ENCODE measurements at places on chromosomes 7 and 10.

GRCh38 chr10:24238519-24239247 is 29.7 kb downstream of the KIAA1217 start:
- DNase-seq: no peak

DNA sequence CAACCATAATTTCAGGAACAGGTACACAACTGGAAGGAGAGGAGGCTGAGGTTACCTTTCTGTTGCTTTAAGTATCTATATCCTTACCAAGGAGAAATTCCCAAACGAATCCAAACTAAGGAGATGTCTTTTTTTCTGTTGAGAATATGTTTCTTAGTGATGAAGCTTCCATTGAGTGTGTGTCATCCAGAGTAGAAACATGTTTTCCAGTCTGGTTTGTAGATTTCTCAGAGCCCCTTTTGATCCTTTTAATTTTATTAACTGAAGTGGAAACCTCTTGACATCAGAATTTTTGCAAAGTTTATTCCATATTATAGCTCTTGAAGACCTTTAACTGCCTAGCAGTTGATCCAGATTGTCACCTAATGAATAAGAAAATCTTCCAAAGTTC is 207.1 kb upstream of the FERD3L start:
- DNase-seq: peak; percentile 23

DNA sequence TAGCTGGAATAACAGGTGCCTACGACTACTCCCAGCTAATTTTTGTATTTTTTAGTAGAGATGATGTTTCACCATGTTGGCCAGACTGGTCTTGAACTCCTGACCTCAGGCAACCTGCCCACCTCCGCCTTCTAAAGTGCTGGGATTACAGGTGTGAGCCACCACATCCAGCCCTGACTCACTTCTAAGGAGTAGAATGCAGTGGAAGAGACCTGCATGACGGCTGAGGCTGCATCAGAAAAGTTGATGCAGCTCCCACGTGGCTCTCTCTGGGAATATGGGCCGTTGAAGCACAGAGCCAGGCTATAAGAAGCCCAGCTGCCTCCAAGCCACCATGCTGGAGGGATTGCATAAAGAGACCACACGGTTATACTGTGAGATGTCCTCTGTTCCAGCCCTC is 21.6 kb upstream of the ASL start:
- DNase-seq: no peak

DNA sequence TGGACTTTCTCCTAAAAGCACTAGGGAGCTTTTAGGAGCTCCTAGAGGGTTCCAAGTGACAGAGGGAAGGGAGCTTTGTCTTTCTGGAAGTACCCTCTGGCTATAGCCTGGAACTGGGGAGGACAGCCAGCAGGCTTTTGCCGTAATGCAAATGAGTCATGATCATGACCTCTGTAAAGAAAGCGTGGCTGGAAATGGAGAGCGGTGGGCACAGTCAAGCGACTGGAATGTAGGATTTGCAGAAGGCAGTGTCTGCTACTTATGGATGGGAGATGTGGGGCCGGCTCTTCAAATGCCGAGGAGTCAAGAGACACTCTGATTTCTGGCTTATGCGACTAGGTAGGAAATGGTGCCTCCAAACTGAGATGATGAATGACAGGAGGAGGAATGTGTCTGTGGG is 34.6 kb upstream of the PLPP4 start:
- DNase-seq: peak; percentile 69

DNA sequence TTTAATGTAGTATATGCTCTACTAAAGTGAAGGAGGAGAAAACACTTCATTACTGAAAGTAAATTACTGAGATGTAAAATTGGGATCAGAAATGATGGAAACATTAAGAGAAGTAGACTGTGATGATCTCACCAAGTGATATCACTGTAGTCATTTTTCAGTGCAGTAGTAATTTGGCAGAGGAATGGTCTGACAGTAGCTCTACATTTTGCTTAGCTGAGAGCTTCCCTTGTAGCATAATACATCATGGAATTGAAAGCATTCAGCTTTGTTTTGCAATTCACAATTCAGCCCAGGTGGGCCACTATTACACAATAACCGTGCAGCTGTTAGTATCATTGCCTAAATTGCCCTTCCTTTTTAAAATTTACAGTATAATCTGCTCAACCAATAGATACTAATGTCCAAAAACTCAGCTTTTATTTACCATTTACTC is 19.4 kb upstream of the CABCOCO1 start:
- peak; percentile 24 for DNase-seq

- no peak for DNase-seq
Measured at GRCh38 chr7:9876053-9876452, 1097.6 kb upstream of the PHF14 start.

DNA sequence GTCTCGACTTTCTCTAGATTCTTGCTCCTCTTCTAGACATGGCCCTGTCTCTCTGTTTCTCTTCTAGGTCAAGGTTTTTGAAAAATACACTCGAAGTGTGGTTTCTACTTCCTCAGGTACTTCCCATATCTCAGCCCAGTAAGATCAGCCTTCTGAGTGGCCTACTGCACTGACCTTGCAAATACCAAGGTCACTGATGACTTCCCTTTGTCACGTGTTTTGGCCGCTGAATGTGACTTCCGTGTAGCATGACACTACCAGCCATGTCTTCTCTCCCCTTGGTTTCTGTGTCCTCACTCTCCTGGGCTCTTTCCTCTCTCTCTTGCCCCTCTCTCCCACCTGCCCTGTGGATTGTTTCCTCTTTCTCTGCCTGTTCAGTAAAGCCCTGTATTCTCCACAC is 7.9 kb upstream of the WIPF3 start:
- DNase-seq: no peak

- DNase-seq: no peak
Measured at GRCh38 chr7:159038066-159038465, 106.6 kb downstream of the VIPR2 start.

- no peak for DNase-seq
Measured at GRCh38 chr7:48053736-48054135, 18.4 kb downstream of the C7orf57 start.

- DNase-seq: peak; percentile 16
Measured at GRCh38 chr7:96823274-96823673, 113.6 kb upstream of the SEM1 start.

GRCh38 chr7:110065121-110065520 is 1025.8 kb upstream of the LRRN3 start:
- no peak for DNase-seq

DNA sequence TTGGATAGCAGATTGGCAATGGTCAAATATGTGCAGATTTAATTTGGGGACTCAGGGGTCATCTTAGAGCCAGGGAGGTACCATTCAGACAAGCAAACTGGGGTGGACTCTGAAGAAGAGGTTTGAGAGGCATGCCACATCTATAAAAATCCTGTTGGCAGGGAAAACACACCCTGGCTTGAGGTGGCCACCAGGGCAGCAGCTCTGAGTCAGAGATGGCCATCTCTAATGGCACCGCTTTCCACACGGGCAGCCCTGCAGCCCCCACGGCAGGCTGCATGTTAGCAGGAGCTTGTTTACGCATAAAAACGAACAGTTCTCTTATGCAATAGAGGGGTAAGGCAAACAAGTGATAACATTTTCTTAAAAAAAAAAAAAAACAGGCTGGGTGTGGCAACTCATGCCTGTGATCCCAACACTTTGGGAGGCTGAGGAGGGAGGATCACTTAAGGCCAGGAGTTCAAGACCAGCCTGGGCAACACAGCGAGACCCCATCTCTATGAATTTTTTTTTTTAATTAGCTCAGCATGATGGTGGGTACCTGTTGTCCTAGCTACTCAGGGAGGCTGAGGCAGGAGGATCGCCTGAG is 14.9 kb downstream of the DLG5 start:
- no peak for DNase-seq

GRCh38 chr10:77949167-77949566 is 22.6 kb upstream of the DLG5 start:
- DNase-seq: peak; percentile 66

DNA sequence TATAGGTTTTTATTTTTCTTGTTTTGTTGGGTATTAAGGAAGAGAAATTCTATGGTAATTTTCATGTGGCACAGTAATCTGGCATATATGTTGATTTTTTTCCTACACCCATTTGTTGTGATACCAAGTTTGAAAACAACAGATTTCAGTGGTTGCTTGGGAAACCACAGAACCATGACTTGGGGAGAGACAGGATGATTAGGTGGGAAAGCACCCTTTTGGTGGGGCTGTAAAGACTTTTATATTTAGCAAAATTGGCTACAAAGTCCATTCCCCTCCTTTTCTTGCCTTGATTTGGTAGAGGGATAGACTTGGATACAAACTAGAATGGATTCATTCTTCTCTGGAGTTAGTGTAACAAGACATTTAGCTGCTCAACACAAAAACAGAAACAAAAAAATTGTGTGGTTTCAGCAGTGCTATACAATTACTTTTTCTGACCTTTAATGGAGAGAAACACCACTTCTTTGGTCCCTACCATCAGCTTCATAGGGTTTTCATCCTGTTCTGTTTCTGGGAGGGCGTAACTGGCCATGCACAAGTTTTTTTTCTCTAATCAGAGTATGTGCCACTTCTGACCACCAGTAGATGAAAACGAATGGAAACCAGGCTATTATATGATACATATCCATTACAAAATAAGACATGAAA is 52.7 kb downstream of the FIGNL1 start:
- DNase-seq: no peak

DNA sequence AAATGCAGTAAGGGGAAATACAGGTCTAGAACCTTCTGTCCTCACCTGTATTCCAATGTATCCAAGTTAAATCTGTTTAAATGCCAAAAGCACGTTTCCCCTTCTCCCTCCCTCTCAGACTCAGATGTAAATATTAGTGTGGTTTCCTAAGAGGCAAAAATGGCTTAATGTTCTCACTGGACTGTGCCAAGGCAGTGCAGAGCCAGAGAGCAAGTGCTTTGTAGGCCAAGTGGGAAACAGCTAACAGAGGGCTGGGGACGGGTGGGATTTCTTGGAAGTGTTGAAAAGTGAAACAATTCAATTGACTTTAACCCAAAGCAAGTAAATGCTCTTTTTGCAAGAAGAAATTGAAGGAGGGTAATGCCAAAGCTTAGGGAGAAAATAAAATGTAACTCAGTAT is 103.1 kb downstream of the GSAP start:
- no peak for DNase-seq

- DNase-seq: no peak
Measured at GRCh38 chr10:84088626-84089025, 50.7 kb upstream of the GHITM start.

- peak; percentile 93 for DNase-seq
Measured at GRCh38 chr10:131885391-131886165, 15.2 kb upstream of the PPP2R2D start.

GRCh38 chr7:80089366-80089765 is 45.3 kb upstream of the GNAI1 start:
- DNase-seq: peak; percentile 19

GRCh38 chr10:73097305-73097670 is 622 bp upstream of the P4HA1 start:
- no peak for DNase-seq

DNA sequence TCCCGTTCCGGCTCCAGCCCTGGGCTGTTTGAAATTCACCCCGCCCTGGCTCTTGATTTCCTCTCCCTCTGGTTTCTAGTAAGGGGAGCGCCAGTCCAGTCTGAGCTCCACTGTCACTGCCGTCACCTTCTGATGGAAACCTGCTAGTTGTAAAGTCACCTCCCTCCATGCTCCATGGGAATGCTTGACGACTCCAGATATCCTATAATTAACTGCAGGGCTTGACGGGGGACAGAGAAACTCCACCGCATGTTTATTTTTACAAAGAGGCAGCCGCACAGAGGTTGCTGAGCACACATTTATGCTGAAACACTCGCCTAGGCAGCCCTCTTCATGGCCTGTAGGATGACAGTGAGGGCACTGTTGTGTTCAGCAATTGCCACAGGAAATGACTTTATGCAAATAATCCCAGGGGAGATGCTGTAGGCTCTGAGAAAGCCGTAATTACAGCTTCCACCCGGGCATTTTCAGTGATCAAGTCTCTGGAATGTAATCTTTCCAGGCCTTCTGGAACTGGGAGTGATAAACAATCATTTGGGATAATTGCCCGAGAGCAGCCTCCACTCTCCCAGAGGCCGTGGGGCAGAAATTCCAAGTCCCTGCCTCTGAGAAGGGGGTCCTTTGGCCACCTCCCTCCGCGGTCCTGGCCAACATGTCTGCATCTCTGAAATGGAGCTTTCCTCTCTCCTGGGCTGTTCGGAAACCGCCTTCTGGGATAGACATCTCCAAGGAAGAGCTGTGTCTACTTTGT is 300.5 kb downstream of the KLF6 start:
- DNase-seq: peak; percentile 12
